Stimulated activated CD4-positive, alpha-beta T cell treated with anti-CD3 and anti-CD28 coated beads, TNF-alpha, amount 100 ng/mL, for 4 hours (primary cell): ENCODE measurements at places on chromosomes 2 and 18.

GRCh38 chr2:127067620-127068350 is 39.2 kb downstream of the BIN1 start:
- peak; percentile 49 for DNase-seq

DNA sequence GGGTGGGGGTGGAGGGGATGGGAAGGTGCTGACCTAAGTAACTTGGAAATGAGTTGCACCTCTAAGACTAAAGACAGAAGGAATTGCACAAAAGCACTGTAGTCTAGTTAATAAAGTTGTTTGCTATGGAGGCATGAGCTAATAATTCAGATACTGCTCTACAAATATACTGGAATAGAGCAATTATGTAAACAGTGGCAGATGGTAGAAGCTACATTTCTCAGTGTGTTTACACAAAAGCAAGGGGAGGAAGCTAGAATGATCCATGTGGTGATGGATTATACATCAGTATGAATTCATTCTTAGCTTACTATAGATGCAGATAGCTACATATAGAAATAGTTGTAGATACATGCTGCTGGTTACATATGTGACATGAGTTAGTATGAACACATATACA is 27.6 kb upstream of the UBE2F start:
- DNase-seq, result no peak

DNA sequence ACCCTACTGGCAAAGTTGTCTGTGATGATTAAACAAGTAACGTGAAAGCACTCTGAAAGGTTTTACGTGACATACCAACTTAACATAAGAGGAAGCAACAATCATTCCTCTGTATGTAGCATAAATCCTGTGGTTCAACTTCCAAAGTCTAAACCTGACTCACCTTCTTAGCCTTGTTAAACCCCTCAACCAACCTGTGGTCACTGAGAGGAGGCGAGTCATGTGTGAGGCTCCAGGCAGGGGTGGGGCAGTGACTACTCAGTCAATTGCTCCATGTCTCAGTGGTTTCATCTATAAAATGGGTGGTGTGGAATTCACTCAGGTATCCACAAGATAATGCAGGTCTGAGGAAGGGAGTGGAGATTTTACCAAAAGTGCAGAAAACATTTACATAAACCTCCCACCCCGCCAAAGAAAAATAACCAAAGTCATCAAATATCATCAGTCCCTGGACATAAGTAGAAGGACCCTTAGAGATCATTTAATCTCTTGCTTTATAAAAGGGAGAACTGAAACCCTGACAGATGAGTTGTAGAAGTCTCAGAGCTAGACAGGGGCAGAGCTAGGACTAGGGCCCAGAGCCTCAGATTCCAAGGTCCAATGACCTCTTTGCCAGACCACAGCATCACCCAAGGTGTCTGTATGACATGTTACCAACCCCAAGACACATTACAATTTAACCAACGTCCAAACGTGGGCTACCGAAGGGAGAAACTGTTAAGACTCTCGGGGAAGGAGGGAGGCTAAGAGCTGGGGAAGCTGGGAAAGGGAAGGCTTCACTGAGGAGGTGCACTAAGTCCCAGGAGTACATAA is 3.7 kb upstream of the PCBP1 start:
- DNase-seq, result peak; percentile 31

DNA sequence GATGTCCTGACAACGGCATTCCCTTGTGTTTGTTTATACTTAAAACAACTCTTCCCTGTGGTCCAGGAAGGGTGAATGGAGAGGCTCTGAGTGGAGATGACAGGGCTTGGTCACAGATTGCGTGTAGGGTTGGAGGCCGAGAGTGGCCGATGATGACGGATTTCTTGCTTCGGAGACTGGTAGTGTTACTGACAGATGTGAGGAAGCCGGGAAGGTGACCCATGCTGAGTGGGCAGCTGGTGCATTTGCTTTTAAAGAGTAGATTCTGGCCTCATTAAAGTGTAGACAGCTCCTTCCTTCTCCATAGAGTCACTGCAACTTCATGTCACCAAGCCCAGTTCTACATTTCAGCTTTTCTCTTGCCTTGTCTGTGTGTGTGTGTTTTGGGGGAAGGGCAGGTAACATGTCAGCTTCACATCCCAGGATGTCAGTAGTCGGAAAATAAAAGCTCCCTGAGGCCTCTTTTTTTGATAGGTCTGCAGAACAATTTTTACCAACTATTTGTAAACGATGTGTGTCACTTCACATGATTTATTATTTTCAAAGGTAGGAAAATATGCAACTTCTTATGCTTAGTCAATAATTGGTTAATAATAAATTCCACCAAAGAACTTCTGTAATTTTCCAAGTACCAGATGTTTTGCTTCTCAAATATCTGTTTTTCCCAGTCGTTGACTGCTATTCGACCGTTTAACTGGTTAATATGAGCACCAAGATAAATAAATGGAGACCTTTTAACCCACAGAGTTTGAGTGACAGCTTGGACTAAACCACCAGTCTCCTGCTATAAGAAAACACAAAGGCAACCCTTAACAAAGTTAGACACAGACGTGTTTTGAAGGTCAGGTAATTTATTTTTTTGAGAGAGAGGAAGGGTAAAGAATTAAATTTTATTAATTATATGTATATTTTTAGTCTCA is 436.9 kb downstream of the SLC4A3 start:
- no peak for DNase-seq

DNA sequence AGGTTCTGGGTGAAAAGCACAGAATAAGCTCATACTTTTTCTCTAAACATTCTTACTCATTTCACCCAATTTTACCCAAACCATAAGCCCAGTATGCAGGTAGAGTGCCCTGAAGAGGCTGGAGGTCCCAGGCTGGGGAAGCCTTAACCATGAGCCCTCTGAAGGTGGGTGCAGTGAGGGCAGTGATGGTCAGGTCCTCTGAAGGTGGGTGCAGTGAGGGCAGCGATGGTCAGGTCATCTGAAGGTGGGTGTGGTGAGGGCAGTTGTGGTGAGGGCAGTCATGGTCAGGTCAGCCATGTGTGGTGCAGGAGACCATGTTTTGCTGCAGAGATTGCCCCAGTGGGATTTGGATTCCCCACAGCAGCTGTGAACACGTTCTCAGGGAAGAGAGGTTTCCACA is 148.8 kb downstream of the SNTG2 start:
- no peak for DNase-seq

GRCh38 chr18:3595369-3596273 is 145.6 kb downstream of the TGIF1 start:
- DNase-seq, result no peak

- no peak for DNase-seq
Measured at GRCh38 chr2:241941691-241942301, 72.3 kb downstream of the RTP5 start.

- no peak for DNase-seq
Measured at GRCh38 chr2:22826703-22827102, 558.3 kb upstream of the KLHL29 start.

- no peak for DNase-seq
Measured at GRCh38 chr18:9239720-9240119, 94.9 kb upstream of the TWSG1 start.

DNA sequence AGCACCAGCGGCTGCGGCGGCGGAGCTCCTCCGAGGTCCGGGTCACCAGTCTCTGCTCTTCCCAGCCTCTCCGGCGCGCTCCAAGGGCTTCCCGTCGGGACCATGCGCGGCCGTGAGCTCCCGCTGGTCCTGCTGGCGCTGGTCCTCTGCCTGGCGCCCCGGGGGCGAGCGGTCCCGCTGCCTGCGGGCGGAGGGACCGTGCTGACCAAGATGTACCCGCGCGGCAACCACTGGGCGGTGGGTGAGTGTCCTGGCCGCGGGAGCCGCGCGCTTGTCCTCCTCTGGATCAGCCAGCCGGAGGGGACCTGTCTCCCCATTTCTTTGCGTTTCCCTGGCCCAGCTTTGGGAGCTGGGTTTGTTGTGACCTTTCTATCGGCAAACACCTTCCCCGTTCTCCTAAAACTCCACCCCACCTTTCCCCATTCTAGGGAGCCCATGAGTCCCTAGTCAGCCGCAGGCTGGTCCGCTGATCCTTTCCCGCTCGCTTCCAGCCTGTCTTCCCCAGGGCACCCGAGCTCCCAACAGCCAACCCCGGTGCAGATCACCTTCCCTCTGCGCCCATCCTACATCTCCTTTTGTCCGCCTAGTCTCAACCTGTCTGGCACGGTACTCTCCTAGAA is 316 bp downstream of the GRP start:
- no peak for DNase-seq

DNA sequence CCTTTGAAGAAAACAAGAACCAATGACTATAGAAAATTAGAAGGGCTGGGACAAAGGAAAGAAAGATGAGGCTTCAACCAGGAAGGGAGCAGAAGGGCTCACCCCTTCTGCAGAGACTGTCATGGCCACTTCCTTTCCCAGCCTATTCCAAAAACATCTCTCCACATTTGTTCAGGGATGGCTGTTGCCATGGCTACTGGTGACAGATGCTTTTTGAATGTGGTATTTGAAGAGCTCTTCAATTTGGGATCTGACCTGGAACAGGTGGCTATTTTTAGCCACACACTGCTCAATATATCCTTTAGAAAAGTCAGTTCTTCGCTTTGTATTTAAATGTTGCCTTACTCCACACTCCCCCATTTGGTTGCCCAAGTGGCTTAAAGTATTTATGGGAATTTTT is 64.1 kb upstream of the LCLAT1 start:
- no peak for DNase-seq

DNA sequence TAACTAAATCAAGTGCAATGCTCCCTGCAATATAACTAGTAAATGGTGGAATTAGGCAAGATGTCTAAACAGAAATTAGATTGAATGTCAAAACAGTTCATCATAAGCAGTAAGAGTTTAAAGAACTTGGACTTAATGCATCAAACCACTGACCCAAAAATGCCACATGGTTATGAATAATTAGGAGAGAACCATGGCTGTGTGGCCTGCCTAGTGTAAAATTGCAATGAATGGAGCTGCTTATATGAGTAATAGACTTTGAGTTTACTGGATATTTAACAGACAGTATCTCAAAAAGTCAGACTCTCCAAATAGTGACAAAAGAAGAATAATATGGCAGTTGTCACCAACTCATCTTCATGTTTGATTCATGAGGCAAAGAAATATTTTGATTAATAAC is 101.6 kb upstream of the COL5A2 start:
- no peak for DNase-seq

- no peak for DNase-seq
Measured at GRCh38 chr2:2182551-2183071, 148.5 kb downstream of the MYT1L start.

DNA sequence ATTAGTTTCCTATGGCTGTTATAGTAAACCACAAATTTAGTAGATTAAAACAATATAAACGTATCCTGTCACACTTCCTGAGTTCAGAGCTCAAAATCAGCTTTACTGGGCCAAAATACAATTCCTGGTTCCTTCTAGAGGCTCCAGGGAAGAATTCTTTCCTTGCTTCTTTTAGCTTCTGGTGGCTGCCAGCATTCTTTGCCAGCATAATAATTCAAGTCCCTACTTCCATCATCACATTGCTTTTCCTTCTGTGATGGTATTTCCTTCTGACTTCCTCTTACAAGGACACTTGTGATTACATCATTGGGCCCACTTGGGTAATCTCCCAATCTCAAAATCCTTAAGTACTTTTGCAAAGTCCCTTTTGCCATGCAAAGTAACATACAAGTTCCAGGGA is 40.6 kb downstream of the MOB4 start:
- no peak for DNase-seq

- no peak for DNase-seq
Measured at GRCh38 chr2:10038716-10039115, 4.6 kb upstream of the KLF11 start.

- no peak for DNase-seq
Measured at GRCh38 chr18:24942144-24942543, 409.8 kb downstream of the ZNF521 start.

DNA sequence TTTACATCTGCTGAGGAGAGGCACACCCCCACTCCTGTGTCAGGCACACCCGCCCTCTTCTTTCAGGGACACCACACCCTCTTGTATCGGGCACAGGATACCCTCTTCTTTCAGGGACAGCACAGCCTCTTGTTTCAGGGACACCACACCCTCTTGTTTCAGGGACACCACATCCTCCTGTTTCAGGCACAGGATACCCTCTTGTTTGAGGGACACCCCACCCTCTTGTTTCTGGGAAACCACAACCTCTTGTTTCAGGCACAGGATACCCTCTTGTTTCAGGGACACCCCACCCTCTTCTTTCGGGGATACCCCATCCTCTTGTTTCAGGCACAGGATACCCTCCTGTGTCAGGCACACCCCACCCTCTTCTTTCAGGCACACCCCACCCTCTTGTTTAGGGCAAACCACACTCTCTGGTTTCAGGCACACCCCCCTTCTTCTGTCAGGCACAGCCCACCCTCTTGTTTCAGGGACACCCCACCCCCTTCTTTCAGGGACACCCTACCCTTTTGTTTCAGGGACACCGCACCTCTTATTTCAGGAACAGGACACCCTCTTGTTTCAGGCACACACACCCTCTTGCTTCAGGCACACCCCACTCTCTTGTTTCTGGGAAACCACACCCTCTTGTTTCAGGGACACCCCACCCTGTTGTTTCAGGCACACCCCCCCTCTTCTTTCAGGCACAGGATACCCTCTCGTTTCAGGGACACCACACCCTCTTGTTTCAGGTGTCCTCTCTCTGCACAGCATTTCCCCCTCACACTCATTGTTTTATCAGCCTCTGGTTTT is 96.2 kb downstream of the TPO start:
- no peak for DNase-seq

GRCh38 chr2:147197754-147198483 is 646.9 kb upstream of the ACVR2A start:
- DNase-seq, result no peak

- no peak for DNase-seq
Measured at GRCh38 chr2:174522553-174522952, 35.7 kb upstream of the GPR155 start.

- DNase-seq, result no peak
Measured at GRCh38 chr18:45280481-45281276, 334.6 kb upstream of the SLC14A2 start.

GRCh38 chr18:61336766-61337165 is 3.5 kb downstream of the CDH20 start:
- DNase-seq, result no peak

DNA sequence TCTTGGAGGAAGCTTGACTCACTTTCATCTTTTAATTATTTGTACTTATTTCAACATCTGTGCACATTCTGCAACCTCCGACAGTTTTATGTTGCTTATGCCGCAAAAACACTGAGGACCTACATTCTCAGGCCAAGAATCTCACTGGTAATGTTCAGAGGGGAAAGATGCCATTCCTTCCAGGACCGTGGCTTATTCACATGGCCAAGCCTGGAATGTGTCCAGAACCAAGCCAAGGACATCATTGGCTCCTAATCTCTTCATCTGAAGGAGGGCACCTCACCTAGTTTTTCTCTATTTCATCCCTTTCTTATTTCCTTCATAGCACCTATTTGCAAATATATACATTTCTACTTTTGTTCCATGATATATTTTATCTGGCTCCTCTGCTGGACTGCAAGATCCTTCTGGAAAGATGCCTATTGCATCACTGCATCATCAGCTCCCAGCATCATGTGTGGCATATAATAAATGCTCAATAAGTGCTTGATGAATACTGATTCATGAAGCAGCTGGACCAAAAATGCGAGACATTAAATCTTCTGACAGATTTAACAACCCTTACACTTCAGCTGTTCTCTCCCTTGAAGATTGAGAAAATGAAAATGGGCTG is 377.1 kb downstream of the TNS1 start:
- DNase-seq, result no peak

- DNase-seq, result no peak
Measured at GRCh38 chr2:112048887-112049286, 6.2 kb upstream of the TMEM87B start.
